ENCODE measurements at places on chromosomes 2 and 18.

DNA sequence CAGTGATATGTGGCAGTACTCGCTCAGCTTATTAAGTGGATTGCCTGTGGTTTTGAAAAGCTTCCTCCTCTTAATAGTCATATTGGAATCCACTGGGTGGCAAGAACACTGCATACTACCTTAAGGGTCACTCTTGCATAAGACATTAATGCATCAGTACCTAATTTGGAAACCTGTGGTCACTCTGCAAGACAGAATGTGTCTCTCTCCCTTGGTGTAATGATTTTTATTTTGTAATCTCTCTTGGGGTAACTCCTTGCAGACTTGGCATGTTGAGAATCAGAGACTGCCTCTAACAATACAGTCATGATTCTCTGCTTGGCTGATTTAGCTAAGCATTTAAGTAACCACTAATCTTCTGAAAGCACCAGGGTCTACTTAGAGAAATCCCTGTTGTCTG is 33.0 kb upstream of the IER3IP1 start:
- no peak for DNase-seq

GRCh38 chr2:13616616-13617015 is 899.9 kb downstream of the TRIB2 start:
- DNase-seq, result no peak

DNA sequence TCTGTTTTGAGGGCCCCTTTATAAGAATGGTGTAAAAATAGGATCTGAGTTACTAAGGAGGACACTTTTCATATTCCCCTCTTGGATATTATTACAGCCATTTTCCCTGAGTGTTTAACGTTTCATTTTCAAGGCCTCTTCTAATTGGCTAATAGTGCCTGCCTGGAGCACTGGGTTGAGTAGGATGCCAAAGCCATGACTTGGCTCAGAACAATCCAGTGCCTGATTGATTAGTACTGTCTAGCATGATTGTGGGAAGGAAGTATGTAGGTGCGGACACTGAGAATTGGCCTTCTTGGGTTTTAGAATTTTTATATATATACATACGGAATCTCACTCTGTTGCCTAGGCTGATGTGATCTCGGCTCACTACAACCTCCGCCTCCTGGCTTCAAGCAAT is 66.1 kb downstream of the NAB1 start:
- DNase-seq, result no peak

- no peak for DNase-seq
Measured at GRCh38 chr2:99806758-99807157, 316.9 kb upstream of the REV1 start.

DNA sequence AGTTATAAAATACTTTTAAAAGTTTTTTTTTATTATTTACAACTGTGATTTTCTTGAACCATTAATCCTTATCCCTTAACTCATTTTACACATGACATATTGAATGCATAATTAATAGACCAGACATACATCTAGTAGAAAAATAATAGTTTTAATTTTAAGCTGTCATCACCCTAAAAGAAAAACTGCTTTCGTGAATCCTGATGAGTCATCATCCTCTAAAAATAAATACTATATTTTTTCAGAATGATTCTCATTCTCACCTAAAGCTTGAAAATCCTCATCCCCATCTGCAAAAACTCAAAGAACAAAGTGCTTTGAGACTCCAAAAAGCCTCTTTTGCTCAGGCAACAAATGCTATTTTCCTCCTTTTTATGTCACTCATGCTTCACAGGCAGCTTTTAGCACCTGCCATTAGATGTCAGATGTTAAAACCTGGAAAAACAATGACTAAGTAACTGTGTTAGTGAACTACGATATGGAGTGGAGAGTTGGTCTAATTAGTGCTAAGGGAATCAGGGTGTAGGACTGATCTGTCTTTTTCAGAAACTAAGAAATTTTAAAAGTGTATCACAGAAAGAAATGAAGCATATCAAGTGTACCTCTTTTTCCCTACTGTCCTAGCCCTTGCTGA is 297.6 kb downstream of the TMX3 start:
- no peak for DNase-seq

DNA sequence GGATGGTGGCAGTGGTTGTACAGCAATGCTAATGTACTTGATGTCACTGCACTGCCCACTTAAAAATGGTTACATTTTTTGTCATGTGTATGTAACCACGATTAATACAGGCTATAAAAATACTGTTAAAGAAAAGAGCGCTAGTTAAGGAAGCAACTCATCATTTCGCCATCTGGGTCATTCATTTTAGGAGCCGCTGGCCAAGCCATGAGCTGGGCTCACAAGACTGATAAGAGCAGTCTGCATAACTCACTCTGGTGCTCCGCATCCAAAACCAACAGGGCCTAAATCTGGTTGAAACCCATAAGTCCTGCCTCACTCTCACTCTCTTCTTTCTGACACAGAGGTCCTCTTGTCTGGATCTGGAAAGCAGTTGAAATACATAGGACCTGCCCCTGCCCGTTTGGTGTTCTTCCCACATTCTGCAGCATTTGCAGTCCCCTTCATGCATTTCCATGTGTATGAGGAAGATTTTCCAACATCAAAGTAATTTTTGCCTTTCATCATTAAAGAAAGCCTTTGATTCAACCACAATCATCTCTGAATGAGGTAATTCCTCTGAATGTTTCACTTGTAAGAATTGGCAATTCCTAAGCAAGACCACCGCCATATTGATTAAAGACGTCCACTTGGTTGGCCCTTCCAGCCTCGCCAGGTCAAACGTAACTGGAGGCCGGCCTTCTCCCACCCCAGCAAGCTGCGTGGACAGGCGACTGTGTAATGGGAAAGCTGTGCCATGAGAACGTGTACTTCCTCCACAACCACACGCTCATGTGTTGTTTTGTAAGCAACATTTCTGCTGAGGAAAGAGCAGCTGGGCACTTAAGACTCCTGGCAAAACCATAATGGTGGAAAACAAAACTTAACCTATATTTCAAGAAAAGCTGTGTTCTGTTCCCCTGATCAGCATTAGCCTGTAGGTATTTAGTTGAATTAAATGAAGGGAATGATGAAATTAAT is 112.2 kb downstream of the VAPA start:
- no peak for DNase-seq

DNA sequence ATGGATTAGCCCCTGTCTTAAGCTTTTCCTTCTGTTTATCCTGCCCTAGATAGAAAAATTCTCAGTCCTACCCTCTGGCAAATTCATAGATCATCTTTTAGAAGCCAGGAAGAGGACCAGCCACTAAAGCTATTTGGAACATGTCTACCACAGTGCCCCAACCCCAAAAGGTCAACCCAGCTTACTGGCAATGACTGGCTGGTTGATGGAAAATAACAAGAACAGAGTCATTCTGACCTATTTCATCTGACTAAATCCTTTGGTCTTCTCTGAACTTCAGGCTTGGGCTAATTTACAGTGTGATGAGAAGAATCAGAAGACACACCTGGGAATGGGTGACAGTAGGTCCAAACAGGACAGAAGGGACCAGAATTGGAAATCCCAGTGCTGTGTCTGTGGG is 227.3 kb upstream of the CCDC68 start:
- DNase-seq, result no peak

DNA sequence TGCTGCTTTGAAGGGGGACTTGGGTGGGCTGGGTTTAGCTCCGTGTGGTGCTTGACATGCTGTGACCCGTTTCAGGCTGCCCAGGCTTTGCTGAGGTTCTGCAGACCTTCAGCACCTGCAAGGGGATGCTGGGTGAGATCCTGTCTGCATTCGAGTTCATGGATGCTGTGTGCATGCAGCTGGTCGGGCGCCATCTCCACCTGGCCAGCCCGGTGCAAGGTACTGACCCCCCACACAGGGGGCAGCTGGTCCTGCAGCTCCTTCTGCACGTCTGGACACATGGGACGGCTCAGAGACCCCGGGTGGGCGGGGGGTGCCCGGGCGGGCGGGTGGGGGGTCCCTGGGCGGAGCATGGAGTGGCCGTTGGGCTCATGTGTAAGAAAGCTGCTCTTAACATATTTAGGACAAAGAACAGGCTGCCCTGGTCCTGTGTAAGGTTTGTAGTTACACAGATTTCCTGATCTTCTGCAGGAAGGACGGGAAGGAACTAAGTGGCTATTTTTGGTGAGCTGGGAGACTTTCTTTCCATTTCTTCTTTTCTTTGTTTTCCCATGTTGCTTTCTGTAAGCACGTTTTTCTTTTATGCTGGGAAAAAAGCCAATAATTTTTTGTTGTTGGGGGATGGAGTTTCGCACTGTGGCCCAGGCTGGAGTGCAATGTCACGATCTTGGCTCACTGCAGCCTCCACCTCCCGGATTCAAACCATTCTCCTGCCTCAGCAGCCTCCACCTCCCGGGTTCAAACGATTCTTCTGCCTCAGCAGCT is 15.8 kb downstream of the D2HGDH start:
- no peak for DNase-seq

DNA sequence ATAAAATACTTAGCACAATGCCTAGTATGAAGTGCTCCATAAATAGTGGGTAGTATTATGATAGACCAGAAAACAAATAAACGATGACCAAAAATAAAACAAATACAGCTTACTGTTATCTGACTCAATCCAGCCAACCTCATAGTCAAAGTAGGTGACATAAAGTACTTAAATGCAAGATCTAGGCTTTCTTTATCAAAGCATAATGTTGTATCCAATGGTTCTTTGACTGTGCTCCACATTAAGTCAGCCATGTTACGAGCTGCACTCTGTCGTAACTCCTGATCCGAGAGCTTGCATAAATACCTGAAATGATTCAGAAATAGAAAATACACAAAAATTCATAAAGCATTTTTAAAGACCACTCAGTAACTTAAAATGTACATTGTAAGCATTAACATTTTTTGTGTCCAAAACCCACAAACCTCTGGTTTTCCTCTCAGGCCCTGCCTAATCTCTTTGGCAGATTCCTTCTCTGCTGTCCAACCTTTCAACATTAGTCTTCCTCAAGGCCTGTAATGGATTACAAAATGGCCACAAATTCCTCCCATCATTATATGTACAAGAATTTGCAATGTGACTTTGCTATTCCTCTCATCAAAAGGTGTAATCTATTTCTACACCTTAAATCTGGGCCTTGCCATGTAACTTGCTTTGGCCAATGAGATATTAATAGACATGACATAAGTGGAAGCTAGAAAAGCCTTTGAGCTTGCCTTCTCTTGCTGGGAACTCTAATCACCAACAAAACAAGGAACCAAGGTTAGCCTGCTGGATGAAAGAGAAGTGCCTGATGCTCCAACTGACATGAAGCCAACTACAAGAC is 90.6 kb downstream of the USP34 start:
- DNase-seq, result no peak

DNA sequence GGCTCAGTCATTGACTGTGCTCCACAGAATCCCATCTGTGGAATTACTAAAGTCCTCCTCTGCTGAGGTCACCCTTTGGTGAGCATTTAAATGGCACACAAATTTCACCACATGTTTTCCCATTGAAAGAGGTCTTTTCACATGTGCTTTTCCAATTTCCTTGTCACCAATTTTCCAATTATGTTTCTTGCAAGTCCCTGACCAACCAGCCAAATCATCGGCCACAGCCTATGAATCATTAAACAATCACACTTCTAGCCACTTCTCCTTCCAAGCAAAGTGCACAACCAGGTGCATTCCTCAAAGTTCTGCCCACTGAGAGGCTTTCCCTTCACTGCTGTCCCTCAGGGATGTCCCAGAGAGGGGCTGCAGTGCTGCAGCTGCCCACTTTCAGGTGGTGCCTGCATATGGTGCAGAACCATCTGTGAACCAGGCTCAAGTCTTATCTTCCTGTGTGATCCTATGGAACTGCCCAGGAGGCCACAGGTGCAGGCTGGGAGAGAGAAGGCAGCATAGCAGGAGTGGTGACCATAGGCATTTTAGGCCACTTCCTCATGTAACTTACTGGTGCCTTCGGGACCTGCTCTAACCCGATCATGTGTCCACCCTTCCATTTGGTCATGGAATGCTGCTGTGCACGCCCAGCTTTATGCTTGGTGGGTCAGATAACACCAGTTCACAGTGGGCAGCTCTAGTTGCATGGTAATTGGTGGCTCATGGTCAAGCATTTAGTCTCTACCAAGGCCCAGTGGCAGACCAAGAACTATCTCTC is 153.0 kb downstream of the SEPTIN10 start:
- DNase-seq, result no peak

- DNase-seq, result no peak
Measured at GRCh38 chr2:186995092-186995491, 146.1 kb upstream of the ZSWIM2 start.

- no peak for DNase-seq
Measured at GRCh38 chr2:226076529-226076928, 677.0 kb downstream of the NYAP2 start.

GRCh38 chr2:71223767-71224333 is 3.1 kb downstream of the PAIP2B start:
- no peak for DNase-seq

GRCh38 chr2:206619011-206619410 is 23.3 kb upstream of the FAM237A start:
- DNase-seq, result no peak

GRCh38 chr18:79404567-79404910 is 8.8 kb downstream of the NFATC1 start:
- DNase-seq, result no peak

DNA sequence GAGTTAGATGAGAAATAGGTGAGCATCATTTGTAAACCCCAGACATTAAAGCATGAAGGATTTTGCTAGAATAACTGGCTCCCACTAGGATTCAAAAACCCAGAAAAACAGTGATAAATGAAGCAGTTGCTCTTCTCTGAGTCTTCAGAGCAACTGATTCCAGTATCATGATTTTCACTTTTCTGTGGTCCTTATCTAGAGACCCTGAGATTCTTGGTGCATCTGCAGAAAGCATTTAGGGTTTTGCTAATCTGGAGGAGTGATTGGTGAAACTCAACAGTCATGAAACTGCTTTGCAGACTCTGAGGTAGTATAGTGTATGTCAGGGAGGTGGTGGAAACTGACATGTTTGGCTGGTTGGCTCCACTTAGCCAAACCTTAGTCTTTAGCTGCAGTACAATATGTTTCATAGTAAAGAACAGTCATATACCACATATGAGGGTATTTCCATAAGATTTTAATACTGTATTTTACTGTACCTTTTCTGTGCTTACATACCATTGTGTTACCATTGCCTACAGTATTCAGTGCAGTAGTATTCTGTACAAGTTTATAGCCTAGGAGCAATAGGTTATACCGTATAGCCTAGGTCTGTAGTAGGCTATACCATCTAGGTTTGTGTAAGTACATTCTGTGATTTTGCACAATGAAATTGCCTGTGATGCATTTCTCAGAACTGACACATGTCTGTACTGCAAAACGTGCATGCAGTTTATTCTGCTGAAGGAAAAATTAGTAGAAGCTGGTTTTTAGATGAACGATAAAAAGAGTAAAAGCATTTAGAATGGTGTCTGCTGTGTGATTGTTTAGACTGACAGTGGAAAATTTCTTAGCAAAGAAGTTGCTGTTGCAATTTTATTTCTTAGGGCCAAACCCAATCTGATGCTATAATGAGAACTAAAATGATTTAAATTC is 23.8 kb downstream of the EML4 start:
- DNase-seq, result no peak

- DNase-seq, result no peak
Measured at GRCh38 chr2:58702302-58702885, 461.3 kb upstream of the FANCL start.

- DNase-seq, result no peak
Measured at GRCh38 chr2:525611-526010, 151.6 kb downstream of the TMEM18 start.
